ENCODE measurements at places on chromosomes 13 and 19. TPM values are rescaled to one million over a fixed set of nuclear protein-coding genes. Genes with fewer than 3 reads are reported as not detected.

The TYROBP gene
- 490 TPM for total RNA-seq

The RASIP1 gene
- total RNA-seq: 11.3 TPM

The EMC10 gene
- 47.3 TPM for total RNA-seq

The UBE2L5 gene
- total RNA-seq: 1.6 TPM

The TNFSF9 gene
- total RNA-seq: 1.4 TPM

The NR1H2 gene
- total RNA-seq: 73.5 TPM

The URI1 gene
- total RNA-seq: 63.2 TPM

The BRSK1 gene
- 0.19 TPM for total RNA-seq

The EBI3 gene
- total RNA-seq: 11.4 TPM

The ICAM1 gene
- total RNA-seq: 286 TPM

The ZNF701 gene
- total RNA-seq: 10.2 TPM

The ARHGAP45 gene
- 97.6 TPM for total RNA-seq

The CCDC194 gene
- total RNA-seq: 0.93 TPM

The KIR2DL4 gene
- not detected for total RNA-seq

The RASGRP4 gene
- 10.9 TPM for total RNA-seq

The ADGRE2 gene
- total RNA-seq: 1.9 TPM

The IFNL1 gene
- total RNA-seq: not detected

The SIGLEC12 gene
- total RNA-seq: not detected

The IGFLR1 gene
- 5.8 TPM for total RNA-seq

The ERICH6B gene
- not detected for total RNA-seq

The ZNF841 gene
- 11.2 TPM for total RNA-seq

The RPL18 gene
- 1,539 TPM for total RNA-seq

The SMARCA4 gene
- 58.6 TPM for total RNA-seq

The ZNF506 gene
- total RNA-seq: 47.6 TPM

The GGN gene
- total RNA-seq: not detected

The PLK5 gene
- total RNA-seq: not detected

The CFAP97D2 gene
- total RNA-seq: not detected

The SHISA7 gene
- total RNA-seq: not detected

The MYO16 gene
- total RNA-seq: not detected

The SIGLEC7 gene
- 6.2 TPM for total RNA-seq

The CPAMD8 gene
- 14.2 TPM for total RNA-seq

The SRRM5 gene
- 0.12 TPM for total RNA-seq

The CDC34 gene
- 45.3 TPM for total RNA-seq

The ZNF324B gene
- 3.8 TPM for total RNA-seq

The ZNF439 gene
- 2.2 TPM for total RNA-seq

The ZNF229 gene
- total RNA-seq: 4.6 TPM
